Inflammatory macrophage treated with lipopolysaccharide for 4 hours (primary cell): ENCODE measurements at places on chromosomes 5 and 9.

- DNase-seq: no peak
These were observed 175.5 kb downstream of the ANXA1 start for GRCh38 chr9:73327149-73327548.

DNA sequence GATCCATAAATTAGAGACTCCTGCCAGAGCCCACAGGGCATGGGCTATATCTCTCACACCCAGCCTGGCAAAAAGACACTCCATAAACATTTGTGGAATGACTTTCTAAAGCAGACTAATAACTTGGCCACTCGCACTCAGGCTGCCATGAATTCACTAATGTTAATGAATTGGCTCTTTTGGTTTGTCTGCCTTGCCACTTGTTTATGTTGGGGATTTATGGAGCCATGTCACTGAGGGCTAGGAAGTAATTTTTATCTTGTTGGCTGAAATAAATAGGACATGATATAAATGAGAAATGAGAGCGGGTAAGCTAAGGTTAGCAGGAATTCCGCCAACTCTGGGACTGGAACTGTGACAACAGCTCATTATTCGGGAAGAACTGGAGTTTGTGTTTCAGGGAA is 55.2 kb downstream of the DROSHA start:
- no peak for DNase-seq

DNA sequence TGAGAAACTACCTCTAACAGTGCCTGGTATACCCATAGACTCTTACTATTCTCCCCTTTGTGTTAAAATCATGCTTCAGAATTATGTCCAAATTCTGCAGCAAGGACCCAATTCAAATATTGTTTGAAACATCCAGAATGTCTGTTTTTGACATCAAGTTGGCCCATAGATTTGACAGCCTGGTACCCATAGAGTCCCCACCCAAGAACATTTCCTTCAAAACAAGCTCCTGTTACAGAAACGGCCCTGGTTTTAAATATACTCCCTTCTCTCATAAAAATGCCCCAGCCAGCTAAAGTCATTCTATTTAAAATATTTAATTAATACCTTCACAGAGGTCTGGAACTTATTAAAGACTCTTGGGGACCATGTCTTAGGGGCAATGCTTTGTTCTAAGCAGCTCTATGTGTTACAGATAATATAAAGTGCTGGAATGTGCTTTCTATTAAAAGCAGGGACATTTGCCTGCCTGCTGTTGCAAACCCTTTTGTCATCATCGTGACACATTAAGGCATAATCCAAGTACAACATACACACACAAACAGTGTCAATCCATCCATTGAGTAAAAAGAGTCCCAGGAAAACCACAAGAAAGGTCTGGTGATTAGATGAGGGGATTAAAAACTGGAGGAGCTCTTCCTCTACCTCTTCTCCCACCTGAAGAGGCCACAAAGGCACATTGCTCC is 321.7 kb downstream of the MLLT3 start:
- DNase-seq: no peak

GRCh38 chr9:95887926-95888497 is 12.5 kb downstream of the ERCC6L2 start:
- no peak for DNase-seq

- DNase-seq: no peak
These were observed 3.4 kb upstream of the CNTRL start for GRCh38 chr9:121071370-121071755.

DNA sequence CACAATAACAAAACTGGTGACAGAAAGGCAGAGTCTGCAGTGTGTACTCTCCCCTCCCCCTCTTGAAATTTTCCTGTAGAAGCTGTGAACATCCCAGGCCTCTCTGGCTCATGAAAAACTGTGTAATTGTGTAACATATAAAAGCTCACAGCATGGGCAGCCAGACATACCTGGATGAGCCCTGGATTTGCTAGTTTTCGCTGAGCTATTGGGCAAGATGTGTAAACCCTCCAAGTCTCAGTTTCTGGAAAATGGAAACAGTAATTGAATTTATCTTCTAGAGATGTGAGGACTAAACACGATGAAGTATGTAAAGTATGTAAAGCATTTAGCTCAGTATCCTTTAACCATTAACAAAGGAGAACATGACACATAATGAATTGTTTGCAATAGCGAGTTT is 143.2 kb upstream of the ANKH start:
- DNase-seq: no peak

GRCh38 chr9:35436933-35437332 is 53.0 kb upstream of the RUSC2 start:
- DNase-seq: peak; percentile 1
